ENCODE measurements at places on chromosomes 7 and 10. TPM values are rescaled to one million over a fixed set of nuclear protein-coding genes. Genes with fewer than 3 reads are reported as not detected.

Gene USP6NL
- 19.5 TPM for total RNA-seq

Gene TRPV5
- not detected for total RNA-seq

Gene ADAM22
- 12.4 TPM for total RNA-seq

Gene TAS2R3
- total RNA-seq: 1.5 TPM

Gene OR6B1
- total RNA-seq: not detected

Gene PIP
- not detected for total RNA-seq

Gene TMEM236
- total RNA-seq: 0.04 TPM

DNA sequence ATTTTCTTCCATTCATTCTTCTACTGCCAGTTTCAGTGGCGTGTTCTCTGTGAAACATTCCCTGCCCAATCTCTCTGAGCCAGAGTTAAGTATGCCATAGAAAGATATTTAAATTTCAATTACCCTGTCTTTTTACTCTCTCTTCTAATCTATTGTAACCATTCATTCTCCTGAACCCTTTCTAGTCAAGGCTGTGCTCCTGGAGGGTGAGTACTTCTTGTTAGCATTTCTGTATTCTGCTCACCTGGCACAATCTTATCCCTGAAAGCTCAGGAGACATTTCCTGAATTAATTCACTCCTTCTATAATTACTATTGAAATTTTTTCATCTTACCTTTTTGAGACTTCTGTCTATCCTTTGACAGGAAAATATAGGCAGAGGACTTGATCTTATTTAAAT lies 271.7 kb downstream of the HGF start:
- peaks cover 28% of the 10 kb centered on the region for H3K4me1 ChIP-seq
- H3K27ac ChIP-seq: peak overlapping the region; percentile 39
- peaks cover 8% of the 10 kb centered on the region for H3K36me3 ChIP-seq
- H3K4me3 ChIP-seq: no peak overlapping the region
- H3K27me3 ChIP-seq: no peaks in the 10 kb centered on the region

GRCh38 chr10:34872820-34873219 lies 57.7 kb upstream of the PARD3 start:
- H3K36me3 ChIP-seq: no peaks in the 10 kb centered on the region
- no peak overlapping the region for H3K27ac ChIP-seq
- no peaks in the 10 kb centered on the region for H3K4me1 ChIP-seq
- no peak overlapping the region for H3K4me3 ChIP-seq
- DNase-seq: no peak
- H3K27me3 ChIP-seq: no peaks in the 10 kb centered on the region

GRCh38 chr10:86690231-86690630 lies 21.9 kb downstream of the LDB3 start:
- no peaks in the 10 kb centered on the region for H3K36me3 ChIP-seq
- H3K4me3 ChIP-seq: no peak overlapping the region
- H3K27me3 ChIP-seq: peaks cover 6% of the 10 kb centered on the region
- peaks cover 45% of the 10 kb centered on the region for H3K4me1 ChIP-seq
- peak overlapping the region; percentile 68 for H3K27ac ChIP-seq

- no peak overlapping the region for H3K4me3 ChIP-seq
- H3K36me3 ChIP-seq: peaks cover 9% of the 10 kb centered on the region
- peaks cover 17% of the 10 kb centered on the region for H3K4me1 ChIP-seq
- H3K27me3 ChIP-seq: peaks cover 20% of the 10 kb centered on the region
- H3K27ac ChIP-seq: peak overlapping the region; percentile 6
Measured at GRCh38 chr10:97764519-97764931, 7.3 kb downstream of the SFRP5 start.

DNA sequence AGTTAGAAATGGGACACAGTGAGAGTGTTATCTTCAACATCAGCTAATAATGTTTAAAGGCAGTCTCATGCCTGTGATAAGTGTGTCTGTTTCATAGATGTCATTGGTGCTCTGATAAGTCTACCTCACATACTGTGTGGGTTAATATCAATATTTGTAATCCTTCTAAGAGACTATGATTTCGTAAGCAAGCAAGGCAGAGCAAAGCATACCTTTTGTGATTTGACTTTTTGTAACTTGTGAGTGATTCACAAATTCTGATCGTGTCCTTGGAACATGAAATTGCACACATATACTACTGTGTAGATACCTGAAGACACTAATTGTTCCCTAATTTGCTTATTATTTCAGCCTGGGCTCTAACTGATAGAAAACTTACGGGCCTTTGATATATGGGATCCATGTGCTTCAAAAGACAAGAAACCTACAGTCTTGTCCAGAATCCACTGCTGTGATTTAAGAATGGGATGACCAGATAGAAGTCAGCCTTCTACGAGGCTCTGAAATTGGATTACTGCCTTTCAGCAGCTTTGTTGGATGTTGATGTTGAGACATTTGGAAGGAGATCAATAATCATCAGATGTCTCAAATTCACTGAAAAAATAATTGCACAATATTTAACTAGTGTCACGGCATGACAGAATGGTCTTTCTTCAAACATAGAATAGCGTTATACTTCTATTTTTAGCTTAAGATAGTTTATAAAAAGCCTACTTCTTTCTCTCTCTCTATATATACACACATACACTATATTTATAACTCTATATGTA lies 63.2 kb upstream of the KLF6 start:
- H3K27me3 ChIP-seq: no peaks in the 10 kb centered on the region
- DNase-seq: no peak
- no peak overlapping the region for H3K4me3 ChIP-seq

DNA sequence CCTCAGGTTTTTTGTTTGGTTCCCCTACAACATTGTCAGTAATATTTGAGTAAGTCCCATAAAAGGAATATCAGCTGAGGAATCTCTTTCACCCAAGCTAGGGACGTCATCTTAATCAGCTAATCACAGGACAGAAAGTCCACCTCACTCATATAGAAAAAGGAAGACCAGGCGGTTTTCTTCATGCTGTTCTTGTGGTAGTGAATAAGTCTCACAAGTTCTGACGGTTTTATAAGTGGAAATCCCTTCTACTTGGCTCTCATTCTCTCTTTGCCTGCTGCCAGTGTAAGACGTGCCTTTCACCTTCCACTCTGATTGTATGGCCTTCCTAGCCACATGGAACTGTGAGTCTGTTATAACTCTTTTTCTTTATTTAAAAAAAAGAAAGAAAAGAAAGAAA lies 308.1 kb upstream of the PFKP start:
- no peak overlapping the region for H3K4me3 ChIP-seq
- H3K36me3 ChIP-seq: peaks cover 2% of the 10 kb centered on the region
- H3K27ac ChIP-seq: no peak overlapping the region
- peaks cover 2% of the 10 kb centered on the region for H3K4me1 ChIP-seq
- H3K27me3 ChIP-seq: peaks cover 3% of the 10 kb centered on the region

- H3K27me3 ChIP-seq: no peaks in the 10 kb centered on the region
- DNase-seq: no peak
- H3K27ac ChIP-seq: no peak overlapping the region
- no peak overlapping the region for H3K4me3 ChIP-seq
- no peaks in the 10 kb centered on the region for H3K36me3 ChIP-seq
Measured at GRCh38 chr7:143452495-143452894, 9.2 kb downstream of the TAS2R60 start.

DNA sequence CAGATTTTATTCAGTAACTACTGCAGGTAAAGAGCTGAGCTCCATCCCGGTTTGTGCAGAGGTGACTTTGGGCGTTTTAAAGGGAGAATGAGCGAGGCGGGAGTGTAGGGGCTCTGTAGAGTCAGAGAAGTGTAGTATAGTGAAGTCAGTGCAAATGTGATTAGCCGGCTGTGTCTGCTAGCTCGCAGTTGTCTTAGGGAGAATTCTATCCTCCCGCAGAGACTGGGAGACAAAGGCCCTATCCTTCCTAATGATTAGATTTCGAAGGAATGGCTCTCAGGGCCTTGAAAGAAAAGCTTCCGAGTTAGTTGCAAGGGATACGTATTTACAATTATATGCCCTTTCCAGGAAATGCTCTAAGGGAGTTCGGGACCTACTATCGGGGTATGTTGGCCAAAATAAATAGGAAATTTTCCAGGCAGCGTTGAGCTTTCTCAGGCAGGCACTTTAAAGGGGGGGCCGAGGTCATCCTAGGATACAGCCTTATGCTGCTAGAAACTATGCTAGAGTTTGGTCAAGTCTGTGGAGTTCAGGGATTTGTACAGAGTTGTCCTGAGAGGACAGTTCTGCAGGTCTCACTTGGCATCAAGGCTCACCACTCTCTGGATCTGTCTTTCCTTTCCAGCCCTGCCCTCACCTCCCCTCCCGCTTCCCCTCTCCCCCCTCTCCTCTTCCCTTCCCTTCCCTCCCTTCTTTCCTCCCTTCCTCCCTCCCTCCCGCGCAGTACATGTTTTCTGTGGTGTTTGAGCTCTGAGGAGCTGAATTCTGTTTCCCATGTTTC lies 825 bp downstream of the MRPL32 start:
- peaks cover 30% of the 10 kb centered on the region for H3K36me3 ChIP-seq
- no peaks in the 10 kb centered on the region for H3K27me3 ChIP-seq
- peak overlapping the region; percentile 100 for H3K4me3 ChIP-seq
- peak overlapping the region; percentile 99 for H3K27ac ChIP-seq
- H3K4me1 ChIP-seq: peaks cover 21% of the 10 kb centered on the region
- no peak for DNase-seq

DNA sequence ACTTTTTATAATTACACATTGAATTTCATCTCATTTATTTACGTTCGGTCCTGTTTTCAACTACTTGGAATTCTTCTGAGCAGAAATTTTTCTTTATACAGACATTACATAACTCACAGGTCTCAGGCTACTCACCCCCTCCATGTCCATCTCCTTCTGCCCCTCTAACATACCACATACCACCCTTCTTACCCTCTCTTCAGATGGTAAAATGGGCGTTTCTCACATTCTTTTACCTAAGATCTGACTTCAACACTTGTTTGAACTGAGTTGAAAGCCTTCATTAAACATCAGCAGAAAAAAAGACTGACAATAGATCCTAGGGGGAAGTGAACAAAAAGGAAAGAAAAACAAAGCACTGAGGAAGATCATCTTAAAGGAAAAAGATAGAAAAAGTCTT lies 309.7 kb downstream of the CTNNA3 start:
- H3K4me1 ChIP-seq: peaks cover 25% of the 10 kb centered on the region
- H3K4me3 ChIP-seq: peak overlapping the region; percentile 97
- H3K27ac ChIP-seq: no peak overlapping the region
- H3K36me3 ChIP-seq: no peaks in the 10 kb centered on the region
- no peak for DNase-seq

GRCh38 chr10:117736655-117737054 lies 194.1 kb downstream of the EMX2 start:
- peaks cover 48% of the 10 kb centered on the region for H3K27me3 ChIP-seq
- no peak overlapping the region for H3K4me3 ChIP-seq
- no peaks in the 10 kb centered on the region for H3K36me3 ChIP-seq

GRCh38 chr10:525565-526315 lies 163.7 kb downstream of the DIP2C start:
- no peak for DNase-seq
- no peaks in the 10 kb centered on the region for H3K36me3 ChIP-seq
- no peak overlapping the region for H3K27ac ChIP-seq
- no peaks in the 10 kb centered on the region for H3K27me3 ChIP-seq
- peaks cover 19% of the 10 kb centered on the region for H3K4me1 ChIP-seq

- no peak for DNase-seq
- H3K27ac ChIP-seq: no peak overlapping the region
- H3K4me1 ChIP-seq: peaks cover 87% of the 10 kb centered on the region
- no peak overlapping the region for H3K4me3 ChIP-seq
Measured at GRCh38 chr10:69848454-69848853, 46.7 kb downstream of the COL13A1 start.

DNA sequence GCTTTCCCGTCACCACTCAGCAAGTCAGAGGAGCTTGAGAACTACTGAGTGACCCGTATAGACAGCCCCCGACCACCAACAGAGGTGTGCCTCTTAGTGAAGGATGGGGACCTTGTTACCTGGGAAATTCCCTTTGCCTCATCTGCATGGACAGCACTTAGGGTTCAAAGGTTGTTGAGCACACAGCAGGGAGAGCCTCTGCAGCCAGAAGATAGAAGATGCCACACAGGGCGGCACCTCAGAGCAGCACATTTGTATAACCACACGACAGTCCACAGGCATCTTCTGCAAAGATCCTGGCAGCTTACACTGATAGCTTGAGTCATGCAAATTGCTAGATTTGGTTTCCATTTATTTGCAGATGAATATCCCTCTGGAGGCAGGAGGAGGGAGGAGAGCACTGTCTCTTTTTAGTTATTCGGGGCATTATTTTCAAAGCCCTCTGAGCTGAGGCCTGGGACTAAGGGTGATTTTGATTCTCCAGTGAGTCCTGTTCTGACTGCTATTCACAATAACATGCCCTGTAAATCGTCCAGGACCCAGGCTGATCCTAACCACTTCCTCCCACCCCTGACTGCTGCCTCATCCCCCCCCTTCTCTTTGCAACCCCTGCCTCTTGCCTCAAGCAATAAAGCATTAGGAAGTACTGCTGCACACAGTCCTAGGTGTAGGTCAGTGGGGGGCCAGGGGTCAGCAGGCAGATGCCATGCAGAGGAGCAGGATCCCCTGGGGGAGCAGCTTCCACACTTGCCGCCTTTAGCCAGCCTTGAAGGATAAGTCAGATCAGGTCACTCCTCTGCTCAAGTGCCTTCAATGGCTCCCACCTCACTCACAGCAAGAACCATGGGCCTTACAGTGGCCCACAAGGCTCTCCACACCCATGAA lies 24.6 kb upstream of the INMT start:
- no peak for DNase-seq
- H3K27me3 ChIP-seq: peaks cover 15% of the 10 kb centered on the region

GRCh38 chr10:51086710-51087109 lies 12.4 kb downstream of the PRKG1 start:
- H3K4me1 ChIP-seq: peaks cover 27% of the 10 kb centered on the region
- no peaks in the 10 kb centered on the region for H3K27me3 ChIP-seq
- H3K27ac ChIP-seq: peak overlapping the region; percentile 62

DNA sequence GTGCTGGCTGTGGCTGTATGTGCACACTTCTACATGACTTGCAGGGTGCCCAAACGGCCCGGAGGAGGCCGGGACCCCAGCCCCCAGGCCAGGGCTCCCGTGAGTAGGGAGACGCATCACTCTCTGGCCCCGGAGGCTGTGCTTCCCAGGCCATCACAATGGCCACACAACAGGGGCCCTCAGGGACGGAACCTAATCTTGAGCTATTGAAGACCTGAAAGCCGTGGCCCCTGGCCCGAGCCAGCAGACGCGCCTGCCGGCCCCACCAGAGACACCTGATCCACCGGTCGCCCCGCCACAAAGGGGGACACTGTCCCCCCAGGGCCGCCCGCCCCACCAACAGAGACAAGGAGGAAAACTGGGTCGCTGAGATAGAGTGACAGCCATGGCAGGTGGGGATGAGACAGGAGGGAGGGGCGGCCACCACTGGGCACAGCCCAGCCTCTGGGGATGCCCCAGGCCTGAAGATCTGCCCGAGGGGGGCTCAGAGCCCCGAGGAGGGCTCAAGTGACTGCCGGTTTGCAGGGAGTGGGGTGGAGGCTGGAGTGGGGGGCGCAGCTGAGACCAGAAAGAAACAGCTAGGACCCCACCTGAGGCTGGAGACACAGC lies 10.2 kb upstream of the LFNG start:
- no peak overlapping the region for H3K27ac ChIP-seq
- H3K4me3 ChIP-seq: no peak overlapping the region
- DNase-seq: no peak
- peaks cover 5% of the 10 kb centered on the region for H3K4me1 ChIP-seq

GRCh38 chr10:88964869-88965415 lies 12.4 kb upstream of the ACTA2 start:
- H3K36me3 ChIP-seq: no peaks in the 10 kb centered on the region
- no peak overlapping the region for H3K4me3 ChIP-seq
- no peaks in the 10 kb centered on the region for H3K27me3 ChIP-seq
- H3K27ac ChIP-seq: no peak overlapping the region

- H3K36me3 ChIP-seq: peaks cover 18% of the 10 kb centered on the region
- H3K4me1 ChIP-seq: peaks cover 27% of the 10 kb centered on the region
Measured at GRCh38 chr10:87506956-87507355, 2.3 kb downstream of the MINPP1 start.

All from WTC11 (cell line).